A549 treated with CORT108297 at 1 μM for 4 hours (cell line): ENCODE measurements at places on chromosomes 16 and 17. TPM values are rescaled to one million over a fixed set of nuclear protein-coding genes. Genes with fewer than 3 reads are reported as not detected.

The METTL9 gene
- total RNA-seq: 90.8 to 101 TPM (median 96.3 TPM) in 5 replicates

The MYH3 gene
- total RNA-seq: 0.70 to 1.4 TPM (median 0.96 TPM) in 5 replicates

The KIF19 gene
- total RNA-seq: 0.03 TPM in 1 of 5 replicates, not detected in the others

The FCSK gene
- total RNA-seq: 4.6 to 6.0 TPM (median 5.5 TPM) in 5 replicates

The LGALS9B gene
- total RNA-seq: not detected in 5 replicates

The PRR11 gene
- total RNA-seq: 41.4 to 60.1 TPM (median 55.5 TPM) in 5 replicates

The TAT gene
- 0.02 to 0.05 TPM (median 0.03 TPM) in 3 of 5 replicates, not detected in the others for total RNA-seq

The CDRT15L2 gene
- total RNA-seq: not detected in 5 replicates

The TP53TG3 gene
- total RNA-seq: 0.39 to 1.1 TPM (median 0.60 TPM) in 5 replicates

The CCL17 gene
- not detected in 5 replicates for total RNA-seq

The PTX4 gene
- total RNA-seq: not detected in 5 replicates

The P2RX1 gene
- total RNA-seq: 0.05 to 0.07 TPM in 2 of 5 replicates, not detected in the others

The ADGRG3 gene
- total RNA-seq: 0.36 to 0.72 TPM (median 0.56 TPM) in 5 replicates

The CACNG4 gene
- 8.8 to 13.9 TPM (median 11.8 TPM) in 5 replicates for total RNA-seq

The C17orf78 gene
- not detected in 5 replicates for total RNA-seq

The AP1G1 gene
- 39.2 to 49.9 TPM (median 45.4 TPM) in 5 replicates for total RNA-seq

The RNF112 gene
- total RNA-seq: 0.13 to 0.95 TPM (median 0.39 TPM) in 5 replicates

The MLLT6 gene
- 21.4 to 36.3 TPM (median 34.3 TPM) in 5 replicates for total RNA-seq

The CD79B gene
- 0.10 TPM in 1 of 5 replicates, not detected in the others for total RNA-seq

The NPIPB5 gene
- total RNA-seq: 23.2 to 30.5 TPM (median 26.7 TPM) in 5 replicates

The GCGR gene
- 0.17 to 0.50 TPM (median 0.23 TPM) in 5 replicates for total RNA-seq

The ZNF287 gene
- 10.4 to 16.9 TPM (median 13.7 TPM) in 5 replicates for total RNA-seq

The ZMYND15 gene
- total RNA-seq: 0.24 to 0.91 TPM (median 0.52 TPM) in 5 replicates

The OR3A1 gene
- not detected in 5 replicates for total RNA-seq

The IGSF6 gene
- total RNA-seq: not detected in 5 replicates

The CHST4 gene
- total RNA-seq: 0.05 to 0.13 TPM (median 0.08 TPM) in 4 of 5 replicates, not detected in the other

The PERCC1 gene
- not detected in 5 replicates for total RNA-seq

The SYNGR3 gene
- 5.5 to 9.7 TPM (median 8.2 TPM) in 5 replicates for total RNA-seq

The C16orf92 gene
- not detected in 5 replicates for total RNA-seq

The CD300E gene
- total RNA-seq: 0.02 TPM in 1 of 5 replicates, not detected in the others

The GPR179 gene
- total RNA-seq: 0.02 to 0.06 TPM (median 0.03 TPM) in 5 replicates

The CORO6 gene
- total RNA-seq: 5.7 to 9.6 TPM (median 7.1 TPM) in 5 replicates

The CCDC182 gene
- not detected in 5 replicates for total RNA-seq

The TBC1D28 gene
- not detected in 5 replicates for total RNA-seq

The ASGR2 gene
- 0.14 TPM in 1 of 5 replicates, not detected in the others for total RNA-seq

The ZPBP2 gene
- not detected in 5 replicates for total RNA-seq

The ALDOC gene
- 1.6 to 2.8 TPM (median 2.1 TPM) in 5 replicates for total RNA-seq

The PDILT gene
- total RNA-seq: not detected in 5 replicates

The KRTAP4-4 gene
- total RNA-seq: not detected in 5 replicates

The IL21R gene
- 0.03 TPM in 1 of 5 replicates, not detected in the others for total RNA-seq

The GAST gene
- total RNA-seq: 0.21 to 0.34 TPM in 2 of 5 replicates, not detected in the others

The UNC119 gene
- total RNA-seq: 22.3 to 36.4 TPM (median 32.0 TPM) in 5 replicates

The KRTAP17-1 gene
- not detected in 5 replicates for total RNA-seq

The AMZ2 gene
- 106 to 129 TPM (median 110 TPM) in 5 replicates for total RNA-seq

The CYGB gene
- 0.91 to 1.8 TPM (median 1.1 TPM) in 5 replicates for total RNA-seq

The PRAC2 gene
- total RNA-seq: not detected in 5 replicates

The CCDC200 gene
- not detected in 5 replicates for total RNA-seq

The NUBP2 gene
- total RNA-seq: 57.1 to 94.6 TPM (median 90.2 TPM) in 5 replicates

The KRTAP9-9 gene
- not detected in 5 replicates for total RNA-seq

The MT1M gene
- total RNA-seq: not detected in 5 replicates

The C16orf74 gene
- 9.4 to 18.3 TPM (median 14.6 TPM) in 5 replicates for total RNA-seq

The JPH3 gene
- total RNA-seq: 1.3 to 2.5 TPM (median 2.0 TPM) in 5 replicates
